ENCODE measurements at places on chromosomes 16 and 17.

- DNase-seq, result no peak
These were observed 7.3 kb downstream of the SLC22A31 start for GRCh38 chr16:89192956-89193575.

- DNase-seq, result no peak
These were observed 1.6 kb downstream of the PECAM1 start for GRCh38 chr17:64388961-64389565.

- DNase-seq, result no peak
These were observed 71.4 kb upstream of the WSB1 start for GRCh38 chr17:27222515-27222914.

DNA sequence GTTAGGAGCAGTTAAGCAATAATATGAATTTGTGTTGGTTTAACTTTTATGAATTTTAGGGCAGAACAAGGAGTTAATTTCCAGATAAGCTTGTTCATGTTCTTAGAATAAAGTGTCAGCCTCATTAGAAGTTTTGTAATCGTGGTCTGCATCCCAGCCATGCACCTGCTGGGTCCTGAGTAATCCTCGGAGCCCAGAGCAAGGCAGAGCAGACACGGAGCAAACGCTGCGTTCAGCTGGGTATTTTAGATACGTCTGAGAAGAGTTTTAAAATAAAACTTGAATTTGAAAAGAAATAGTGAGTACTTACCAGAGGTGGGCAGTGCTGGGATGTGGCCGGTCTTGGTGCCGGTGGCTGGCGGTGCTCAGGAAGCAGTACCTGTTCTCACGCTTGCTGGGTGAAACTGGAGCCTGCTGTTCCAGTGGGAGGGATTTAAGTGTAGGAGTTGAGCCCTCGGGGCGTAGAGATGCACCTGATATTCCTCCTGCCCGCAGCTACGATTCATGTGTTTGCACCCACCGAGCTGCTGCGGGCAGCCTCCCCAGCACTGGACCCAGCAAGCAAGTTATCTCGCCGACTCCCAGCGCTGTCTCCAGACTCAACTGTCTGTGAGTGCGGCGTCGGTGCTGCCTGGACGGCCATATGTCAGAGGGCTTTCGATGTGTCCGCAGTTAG, at the start of gene ZNF750:
Gene ZNF750, minus strand, starts transcription at position 406 of the 676 bp plus-strand sequence. CDS start 7,568 bp downstream, outside the sequence.
- DNase-seq, result no peak

DNA sequence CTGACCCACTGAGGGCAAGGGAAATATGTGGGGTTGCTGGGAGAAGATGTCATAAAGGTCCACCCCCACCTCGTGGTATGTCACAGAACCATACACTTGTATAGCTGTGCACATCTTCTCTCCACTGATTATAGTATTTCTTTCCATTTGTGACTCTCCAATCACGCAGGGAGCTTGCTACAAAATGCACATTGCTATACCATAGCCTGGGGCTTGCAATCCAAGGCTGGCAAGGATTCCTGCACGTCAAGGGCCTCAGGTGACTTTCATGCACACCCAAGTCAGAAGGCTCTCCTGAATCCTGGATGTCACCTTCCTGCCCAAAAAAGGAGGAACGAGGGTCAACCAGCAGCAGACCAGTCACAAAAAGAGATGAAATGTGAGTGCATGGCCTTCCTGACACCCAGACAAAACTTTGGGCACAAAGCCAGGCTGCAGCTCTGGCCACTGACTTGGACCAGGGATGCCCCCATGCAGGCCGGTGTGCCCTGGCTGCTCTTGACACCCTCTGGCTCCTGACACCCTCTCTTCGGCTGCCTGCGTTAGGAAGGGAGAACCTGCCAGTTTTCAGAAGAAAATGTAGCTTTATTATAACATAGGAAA, 12.1 kb downstream of the TBC1D26 start:
- DNase-seq, result no peak

- DNase-seq, result peak; percentile 74
These were observed 195.5 kb downstream of the RAB11FIP4 start for GRCh38 chr17:31586946-31587345.

DNA sequence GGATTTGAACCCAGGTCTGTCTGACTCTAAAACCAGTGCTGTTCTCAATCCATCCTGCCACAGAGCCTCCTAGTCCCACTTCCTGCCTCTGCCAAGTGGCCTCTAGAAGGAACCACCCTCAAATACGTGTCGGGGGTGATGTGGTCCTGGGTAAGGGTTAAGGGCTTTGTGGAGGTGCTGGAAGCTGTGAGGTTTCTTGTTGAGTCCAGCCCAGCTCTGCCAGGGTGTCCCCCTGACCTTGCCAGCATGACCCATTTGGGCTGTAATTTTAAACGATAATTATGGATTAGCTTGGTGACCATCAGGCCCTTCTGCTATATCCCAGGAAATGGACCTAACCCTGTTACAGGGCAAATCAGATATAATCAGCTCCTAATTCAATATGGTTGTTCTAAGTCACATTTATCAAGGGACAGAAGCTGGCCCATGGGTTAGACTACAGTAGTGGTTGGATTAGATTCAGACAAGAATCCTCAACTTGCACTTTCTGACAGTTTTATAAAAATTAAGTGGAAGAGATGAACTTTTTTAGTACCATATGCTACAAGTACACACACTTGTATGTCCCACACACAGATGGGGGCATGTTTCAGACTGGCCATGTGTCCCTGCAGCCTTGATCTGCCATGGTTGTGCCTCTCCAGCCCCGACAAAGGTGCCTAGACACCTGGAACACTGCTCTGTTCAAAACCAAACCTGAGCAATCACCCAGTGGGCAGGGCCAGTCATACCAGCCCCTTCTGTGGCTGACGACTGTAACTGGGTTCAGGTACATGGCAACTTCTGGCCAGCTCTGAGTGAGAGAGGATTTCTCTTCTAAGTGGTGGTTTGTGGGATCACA, 48.0 kb downstream of the SMPD3 start:
- DNase-seq, result no peak

DNA sequence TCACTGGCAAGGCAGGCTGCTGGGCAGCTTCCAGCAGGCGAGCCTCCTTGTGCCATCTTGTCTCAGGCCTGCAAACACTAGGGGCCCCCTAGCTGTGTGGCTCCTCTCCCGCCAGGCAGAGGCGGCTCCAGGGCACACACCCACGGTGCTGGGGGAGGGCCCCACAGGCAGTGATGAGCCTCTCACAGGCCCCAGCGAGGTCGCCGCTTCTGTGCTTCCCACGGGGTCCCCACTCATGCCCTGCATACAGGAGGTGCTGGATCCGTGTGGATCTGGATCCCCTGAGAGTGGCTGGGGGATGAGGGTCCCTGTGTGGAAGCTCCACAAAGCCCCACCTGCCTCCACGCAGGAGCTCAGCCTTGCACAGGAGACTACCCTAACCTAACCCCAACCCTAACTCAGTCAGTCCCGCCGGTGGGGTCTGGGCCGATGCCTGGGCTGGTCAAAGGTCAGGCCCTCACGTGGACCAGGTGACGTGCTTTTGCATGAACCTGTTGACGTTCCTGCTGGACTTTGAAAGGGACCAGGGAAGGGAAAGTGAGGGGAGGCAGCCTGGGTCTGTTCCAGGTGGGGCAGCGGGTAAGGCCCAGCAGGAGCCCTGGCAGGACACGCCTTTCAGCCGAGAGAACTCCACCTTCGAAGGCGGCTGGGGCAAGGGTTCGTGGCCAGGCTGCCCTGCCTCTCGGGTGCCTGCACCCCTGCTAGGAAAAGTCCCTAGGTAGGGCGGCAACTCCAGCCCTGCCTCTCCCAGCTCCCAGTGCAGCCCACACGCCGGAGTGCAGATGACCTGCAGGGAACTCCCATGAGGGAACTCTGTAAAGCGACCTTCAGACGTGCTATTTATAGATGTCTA, 5.2 kb downstream of the SECTM1 start:
- no peak for DNase-seq

DNA sequence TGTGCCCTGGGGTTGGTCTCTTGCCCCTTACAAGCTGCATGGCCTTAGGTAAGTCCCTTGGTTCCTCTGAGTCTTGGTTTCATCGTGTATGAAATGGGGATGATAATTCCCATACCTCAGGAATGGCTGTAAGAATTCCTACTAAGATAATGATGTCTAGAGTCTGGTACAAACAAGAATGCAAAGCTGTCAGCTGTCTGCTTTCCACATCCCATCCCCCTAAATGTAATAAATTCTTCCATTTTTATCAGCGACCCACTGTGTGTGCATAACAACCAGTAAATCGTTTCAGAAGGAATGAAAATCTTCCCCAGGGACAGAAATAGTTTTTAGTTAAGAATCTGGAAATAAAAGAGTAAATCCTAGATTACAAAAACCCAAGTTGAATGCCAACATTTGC, 95.4 kb downstream of the CPPED1 start:
- no peak for DNase-seq

DNA sequence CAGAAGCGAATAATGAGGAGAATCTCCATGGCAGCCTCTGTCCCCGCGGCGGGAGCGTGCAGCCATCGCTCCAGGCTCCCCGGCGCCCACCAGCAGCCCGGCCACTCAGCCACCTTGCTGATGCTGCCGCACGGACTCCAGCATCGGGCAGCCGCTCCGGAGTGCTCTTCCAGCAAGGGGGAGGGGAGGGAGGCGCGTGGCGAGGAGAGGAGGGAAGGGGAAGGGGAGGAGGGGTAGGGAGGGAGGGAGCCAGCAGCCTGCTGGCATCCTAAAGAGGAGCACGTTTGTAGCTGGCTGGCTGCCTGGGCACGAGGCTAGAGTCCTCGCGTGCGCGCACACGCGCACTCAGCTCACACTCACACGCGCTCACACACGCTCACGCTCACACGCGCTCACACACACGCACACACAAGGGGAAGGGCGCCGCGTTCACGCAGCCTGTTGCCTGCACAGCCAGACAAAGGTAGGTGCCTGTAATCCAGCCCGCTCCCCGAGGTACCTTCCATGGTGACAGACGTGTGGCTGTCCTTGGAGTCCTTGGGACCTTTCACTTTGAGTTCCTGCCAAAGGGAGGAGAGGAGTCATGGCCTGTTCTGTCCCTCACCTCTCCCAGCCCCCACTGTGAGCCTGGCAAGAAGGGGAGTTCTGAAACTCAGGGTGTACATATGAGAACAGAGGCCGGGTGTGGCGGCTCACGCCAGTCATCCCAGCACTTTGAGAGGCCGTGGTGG, 82.1 kb downstream of the TIMM22 start:
- no peak for DNase-seq

DNA sequence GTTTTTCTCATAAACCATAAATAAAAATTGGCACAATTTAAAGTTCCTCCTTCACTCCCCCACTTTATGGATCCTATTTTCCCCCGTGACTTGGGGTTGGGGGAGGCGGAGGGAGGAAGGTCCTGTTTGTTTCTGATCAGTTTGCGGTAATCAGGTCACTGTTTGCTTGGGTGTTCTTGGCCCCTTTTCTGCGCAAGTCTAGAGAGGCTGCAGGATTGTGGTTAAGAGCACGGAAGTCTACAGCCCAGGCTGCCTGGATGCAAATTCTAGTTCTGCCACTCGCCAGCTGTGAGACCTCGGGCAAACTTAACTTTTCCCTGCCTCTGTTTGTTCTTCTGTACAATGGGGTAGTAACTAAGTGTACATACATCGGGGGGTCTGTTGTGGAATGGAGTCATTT, 12.1 kb downstream of the ATP2C2 start:
- no peak for DNase-seq

DNA sequence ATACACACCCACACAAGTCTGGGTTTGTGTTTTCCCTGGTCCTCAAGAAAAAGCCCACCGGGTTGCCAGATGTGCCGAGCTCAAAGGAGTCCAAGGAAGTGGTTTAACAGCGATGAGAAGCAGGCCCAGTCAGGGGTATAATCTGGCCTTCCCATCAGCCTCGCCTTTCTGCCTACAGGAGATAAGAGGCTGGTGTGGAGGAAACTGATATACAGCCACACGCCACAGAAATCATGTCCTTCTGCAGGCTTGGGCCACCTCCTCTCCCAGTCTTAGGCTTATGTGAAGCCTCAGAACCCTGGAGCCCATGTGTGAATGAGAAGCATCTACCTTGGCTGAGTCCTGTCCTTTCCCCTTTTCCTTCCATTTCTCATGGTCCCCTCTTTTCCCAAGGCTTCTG, 43.6 kb upstream of the MMP2 start:
- no peak for DNase-seq

- no peak for DNase-seq
These were observed 85.9 kb upstream of the PLCG2 start for GRCh38 chr16:81693041-81693743.

DNA sequence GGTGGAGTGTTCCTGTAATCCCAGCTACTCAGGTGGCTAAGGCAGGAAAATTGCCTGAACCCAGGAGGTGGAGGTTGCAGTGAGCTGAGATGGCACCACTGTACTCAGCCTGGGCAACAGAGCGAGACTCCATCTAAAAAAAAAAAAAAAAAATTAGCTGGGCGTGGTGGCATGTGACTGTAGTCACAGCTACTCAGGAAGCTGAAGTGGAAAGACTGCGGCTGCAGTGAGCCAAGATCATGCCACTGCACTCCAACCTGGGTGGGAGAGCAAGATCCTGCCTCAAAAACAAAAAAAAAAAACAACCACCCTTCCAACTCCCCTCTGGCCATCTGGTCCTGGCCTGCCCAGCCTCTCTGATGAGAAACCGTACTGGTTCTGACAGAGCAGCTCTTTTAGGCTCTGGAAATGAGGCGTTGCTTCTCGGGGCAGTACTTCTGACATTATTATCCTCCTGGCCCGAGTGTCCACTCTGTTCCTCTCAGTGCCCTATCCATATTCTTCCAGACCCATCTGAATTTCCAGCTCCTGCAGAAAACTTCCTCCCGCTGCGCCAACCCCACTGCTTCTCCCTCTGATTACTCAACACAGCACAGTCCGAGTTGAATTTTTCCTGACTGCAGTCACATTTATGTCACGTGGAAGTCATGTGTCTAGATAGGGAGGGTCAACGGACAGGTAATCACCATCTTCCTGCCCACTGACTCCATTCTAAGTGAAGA, 13.3 kb downstream of the GGA2 start:
- peak; percentile 30 for DNase-seq

DNA sequence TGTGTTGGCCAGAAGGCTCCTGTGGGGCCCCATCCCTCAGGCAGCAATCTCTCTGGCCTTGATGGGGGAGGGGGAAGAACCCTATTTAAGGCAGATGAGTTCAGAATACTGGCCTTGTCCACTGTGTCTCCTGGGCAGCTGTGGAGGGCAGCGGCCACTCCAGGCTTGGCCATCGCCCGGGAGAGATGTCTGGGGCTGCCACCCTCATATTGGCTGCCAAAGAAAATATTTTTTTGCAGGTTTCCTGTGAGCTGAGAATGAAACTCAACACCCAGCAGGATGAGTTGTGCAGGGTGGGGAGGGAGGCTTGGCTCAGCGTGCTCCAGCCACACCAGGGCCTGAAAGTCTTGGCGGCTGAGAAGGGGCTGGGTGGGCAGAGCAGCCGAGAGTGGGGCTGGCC, 14.4 kb upstream of the TIMP2 start:
- no peak for DNase-seq

- no peak for DNase-seq
These were observed 27.0 kb upstream of the SLC35B1 start for GRCh38 chr17:49734515-49735490.

DNA sequence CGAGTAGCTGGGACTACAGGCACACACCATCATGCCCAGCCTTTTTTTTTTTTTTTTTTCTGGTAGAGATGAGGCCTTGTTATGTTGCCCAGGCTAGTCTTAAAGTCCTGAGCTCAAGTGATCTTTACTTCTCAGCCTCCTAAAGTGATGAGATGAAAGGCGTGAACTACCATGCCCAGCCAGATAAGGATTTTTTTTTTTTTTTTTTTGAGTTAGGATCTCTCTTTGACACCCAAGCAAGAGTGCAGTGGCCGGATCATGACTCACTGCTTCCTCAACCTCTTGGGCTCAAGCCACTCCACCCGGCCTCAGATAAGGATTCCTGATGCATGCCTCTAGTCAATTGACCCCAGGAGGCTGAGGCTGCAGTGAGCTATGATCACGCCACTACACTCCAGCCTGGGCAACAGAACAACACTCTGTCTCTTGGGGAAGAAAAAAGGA, 11.2 kb upstream of the PLEKHG4 start:
- DNase-seq, result peak; percentile 29

- no peak for DNase-seq
These were observed 72.2 kb upstream of the BRD7 start for GRCh38 chr16:50440991-50441390.

- no peak for DNase-seq
These were observed 9.5 kb downstream of the PNMT start for GRCh38 chr17:39677542-39678339.

All from suppressor macrophage treated with lipopolysaccharide for 4 hours (primary cell).